Stimulated activated CD4-positive, alpha-beta T cell treated with anti-CD3 and anti-CD28 coated beads, Interleukin-15, amount 100 ng/mL, for 24 hours (primary cell): ENCODE measurements at places on chromosomes 6 and 20.

DNA sequence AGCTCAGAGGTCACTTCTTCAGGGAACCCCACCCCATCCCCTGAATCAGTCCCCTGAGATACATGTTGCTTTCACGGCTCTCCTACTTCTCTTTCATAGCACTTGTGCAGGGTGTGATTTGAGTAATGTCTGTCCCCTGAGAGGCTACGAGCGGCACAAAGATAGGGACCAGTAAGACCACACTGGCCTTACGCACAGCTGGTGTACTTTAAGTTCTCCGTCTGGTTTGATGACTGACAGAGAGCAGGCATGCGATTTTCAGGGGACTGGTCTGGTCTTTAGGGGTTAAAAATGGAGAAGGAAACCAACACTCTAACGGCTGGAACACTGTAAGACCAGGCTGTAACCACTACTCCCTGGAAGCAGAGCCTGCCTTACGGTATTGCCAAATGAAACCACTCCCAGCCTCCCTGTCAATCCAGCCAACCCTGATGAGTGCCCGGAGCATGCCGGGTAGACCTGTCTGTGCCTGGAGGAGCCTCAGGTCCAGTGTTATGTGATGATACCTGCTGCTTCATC is 47.1 kb downstream of the ELMO2 start:
- no peak for DNase-seq

GRCh38 chr6:19669206-19669605 is 168.0 kb upstream of the ID4 start:
- no peak for DNase-seq

GRCh38 chr20:41830702-41831101 is 212.5 kb upstream of the CHD6 start:
- DNase-seq, result no peak

DNA sequence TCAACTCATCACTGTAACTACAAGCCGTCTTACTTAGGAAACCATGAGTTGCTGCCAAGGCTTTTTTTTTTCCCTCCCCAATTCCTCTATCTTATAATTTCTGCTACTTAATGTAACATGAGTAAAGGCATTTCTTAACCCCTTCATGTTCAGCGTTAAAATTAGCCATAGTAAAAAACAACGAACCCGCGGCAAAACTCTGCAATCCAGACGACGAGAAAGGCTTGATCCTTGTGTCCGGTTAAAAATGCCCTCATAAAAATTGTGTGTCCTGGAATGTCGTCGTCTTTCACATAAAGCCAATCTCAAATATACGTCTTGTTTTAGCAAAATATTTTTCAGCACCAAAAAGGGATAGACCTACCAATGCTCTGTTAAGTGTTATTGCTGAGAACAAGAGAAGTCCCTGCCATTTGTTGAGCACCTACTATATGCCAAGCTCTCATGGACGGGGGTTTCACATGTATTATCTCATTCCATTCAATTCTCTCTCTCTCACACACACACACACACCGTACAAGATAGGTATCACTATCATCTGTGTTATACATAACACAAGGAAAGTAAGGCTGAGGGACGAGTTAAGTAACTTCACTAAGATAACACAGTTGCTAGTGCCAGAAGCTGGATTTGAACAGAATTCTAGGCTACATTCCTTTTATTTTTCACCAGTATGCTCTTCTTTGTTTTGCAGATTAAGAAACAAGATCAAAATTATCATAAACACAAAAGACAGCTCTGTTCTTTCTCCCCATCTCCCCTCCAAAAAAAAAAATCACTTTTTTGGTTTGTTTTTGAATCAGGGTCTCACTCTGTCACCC is 683 bp upstream of the ARHGAP18 start:
- no peak for DNase-seq

- no peak for DNase-seq
Observed at GRCh38 chr6:109013656-109014305, 80.9 kb downstream of the SESN1 start.

DNA sequence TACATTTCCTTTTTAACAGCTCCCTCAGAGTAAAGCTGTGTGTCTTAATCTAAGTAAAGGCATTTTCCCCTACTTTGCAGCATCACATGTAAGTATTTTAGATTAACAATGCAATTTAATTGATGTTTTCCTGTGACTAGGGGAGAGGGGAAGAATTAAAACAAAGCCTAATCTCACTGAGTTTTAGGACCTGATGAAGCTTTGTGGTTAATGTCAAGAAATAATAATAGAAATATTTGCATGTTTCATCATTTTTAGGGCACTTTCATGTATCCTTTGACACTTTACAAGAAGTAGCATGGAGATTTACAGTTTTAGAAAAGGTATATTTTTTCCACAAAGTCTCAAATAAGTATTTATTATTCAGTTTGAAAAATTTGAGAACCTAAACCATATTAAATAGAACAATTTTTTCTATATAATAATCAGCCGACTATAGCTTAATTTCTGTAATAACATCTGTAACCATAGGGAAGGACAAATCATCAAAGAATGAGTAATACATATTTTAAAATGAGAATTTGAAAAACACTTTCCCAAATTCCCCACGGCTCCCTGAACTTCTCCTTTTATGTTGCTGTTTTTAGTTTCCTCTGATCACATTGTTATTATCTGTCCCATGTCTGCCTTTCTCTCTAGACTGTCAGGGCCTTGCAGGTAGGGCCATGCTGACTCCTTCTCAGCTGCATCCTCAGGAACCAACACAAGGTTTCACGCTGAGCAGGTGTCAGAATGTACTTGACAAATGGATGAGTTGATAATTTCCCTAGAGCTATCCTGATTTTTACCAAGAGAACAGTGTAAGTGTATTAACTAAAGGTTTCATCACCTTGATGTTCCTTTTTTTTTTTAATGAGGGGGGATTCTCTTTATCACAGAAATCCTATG is 338.1 kb downstream of the SYNE1 start:
- no peak for DNase-seq

GRCh38 chr6:37576336-37576737 is 76.6 kb upstream of the CCDC167 start:
- no peak for DNase-seq

DNA sequence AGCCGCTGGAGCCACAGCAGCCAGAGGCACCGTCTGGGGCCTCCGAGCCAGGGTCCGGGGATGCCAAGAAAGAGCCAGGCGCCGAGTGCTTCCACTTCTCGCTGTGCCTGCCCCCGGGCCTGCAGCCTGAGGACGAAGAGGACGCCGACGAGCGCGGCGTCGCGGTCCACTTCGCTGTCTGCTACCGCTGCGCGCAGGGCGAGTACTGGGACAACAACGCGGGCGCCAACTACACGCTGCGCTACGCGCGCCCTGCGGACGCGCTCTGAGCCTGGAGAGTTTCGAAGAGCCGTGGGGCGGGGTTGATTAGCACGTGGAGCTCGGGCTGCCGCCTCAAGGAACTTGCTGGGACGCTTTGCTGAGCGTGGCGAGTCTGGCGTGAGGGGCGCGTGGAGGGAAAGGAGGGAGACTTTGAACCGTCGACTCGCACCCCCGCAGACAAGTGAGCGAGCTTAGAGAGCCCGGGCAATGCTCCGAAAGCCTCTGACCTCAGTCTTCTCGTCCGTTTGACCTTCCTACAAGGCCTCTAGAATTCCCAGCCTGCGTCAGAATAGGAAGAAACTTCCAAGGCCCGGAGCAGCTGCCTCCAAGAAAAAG is 1.3 kb downstream of the PPP1R3G start:
- peak; percentile 18 for DNase-seq

- no peak for DNase-seq
Observed at GRCh38 chr6:50381099-50381415, 331.3 kb upstream of the DEFB112 start.

- no peak for DNase-seq
Observed at GRCh38 chr6:169923468-169924464, 172.3 kb downstream of the ERMARD start.
